Stimulated activated CD8-positive, alpha-beta memory T cell treated with anti-CD3 and anti-CD28 coated beads, Interleukin-7, amount 100 ng/mL, for 4 hours (primary cell): ENCODE measurements at places on chromosomes 4 and X.

DNA sequence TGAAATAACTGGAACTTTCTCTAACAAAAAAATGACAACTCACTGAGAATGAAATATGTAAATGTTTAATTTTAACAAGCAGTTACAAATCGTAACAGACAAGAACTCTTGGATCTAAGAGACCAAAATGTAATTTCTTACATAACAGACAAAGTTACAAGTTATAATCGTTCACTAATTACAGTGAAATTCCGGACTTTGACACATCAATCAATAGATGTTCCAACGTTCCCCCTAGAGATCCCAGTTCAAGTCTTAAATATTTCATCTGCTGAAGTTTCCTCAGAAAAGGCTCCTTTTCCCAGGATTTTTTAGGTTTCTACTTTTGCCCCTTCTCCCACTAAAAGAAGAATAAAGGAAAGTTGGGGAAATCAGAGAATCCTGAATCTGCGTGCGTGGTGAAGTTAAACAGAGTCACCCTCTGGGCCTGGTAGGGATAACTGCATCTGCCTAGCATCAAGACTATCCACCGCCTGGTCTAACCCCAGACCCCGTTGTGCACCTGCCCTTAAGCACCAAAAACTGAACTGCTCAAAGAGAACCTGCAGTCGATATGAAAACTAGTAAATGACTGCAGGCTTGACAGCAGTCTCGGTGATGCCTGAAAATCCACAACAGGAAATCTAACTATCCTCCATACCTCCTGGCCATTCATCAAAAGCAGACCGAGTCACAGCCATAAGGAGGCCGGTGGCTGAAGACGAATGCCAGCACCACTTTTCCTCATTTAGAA is 2.3 kb downstream of the IRF2 start:
- DNase-seq = no peak

GRCh38 chr4:54400188-54400587 is 171.1 kb downstream of the PDGFRA start:
- DNase-seq = no peak

GRCh38 chr4:79198951-79199587 is 126.8 kb downstream of the NAA11 start:
- no peak for DNase-seq

- no peak for DNase-seq
These were observed 195.2 kb upstream of the ANXA10 start for GRCh38 chr4:167897116-167897515.

- no peak for DNase-seq
These were observed 87.8 kb upstream of the FAM241A start for GRCh38 chr4:112057470-112057869.

GRCh38 chr4:121192480-121192879 is 28.4 kb upstream of the TNIP3 start:
- no peak for DNase-seq
